HTR-8/SVneo (cell line): ENCODE measurements at places on chromosomes 13 and 19.

DNA sequence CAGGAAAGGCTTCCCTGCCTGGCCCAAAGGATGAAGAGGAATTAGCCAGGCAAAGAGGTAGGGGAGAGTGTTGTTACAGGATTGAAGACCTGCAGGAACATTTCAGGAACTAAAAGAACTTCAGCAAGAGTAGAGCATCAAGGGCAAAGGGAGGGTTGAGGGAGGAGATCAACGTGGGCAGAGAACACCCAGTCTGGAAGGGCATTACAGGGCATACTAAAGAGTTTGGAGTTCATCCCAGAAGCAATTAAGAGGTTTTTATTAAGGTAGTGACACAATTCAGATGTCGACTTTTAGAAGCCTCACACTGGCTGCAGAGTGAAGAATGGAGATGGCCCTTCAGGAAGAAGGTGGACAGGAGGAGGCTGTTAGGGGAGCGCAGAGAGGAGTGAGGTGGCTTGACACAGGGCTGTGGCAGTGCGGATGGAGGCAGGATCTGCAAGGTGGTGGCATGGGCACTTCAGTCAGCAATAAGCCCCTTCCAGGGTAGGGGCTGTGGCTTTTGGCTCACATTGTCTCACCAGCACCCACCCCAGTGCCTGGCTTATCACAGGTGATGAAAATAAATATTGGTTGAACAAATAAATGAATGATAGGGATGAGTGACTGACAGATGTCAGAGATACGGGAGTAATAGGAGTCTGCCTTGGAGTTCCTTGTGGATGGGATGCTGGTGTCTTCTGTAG lies 24.9 kb downstream of the TEX26 start:
- no peak for DNase-seq

DNA sequence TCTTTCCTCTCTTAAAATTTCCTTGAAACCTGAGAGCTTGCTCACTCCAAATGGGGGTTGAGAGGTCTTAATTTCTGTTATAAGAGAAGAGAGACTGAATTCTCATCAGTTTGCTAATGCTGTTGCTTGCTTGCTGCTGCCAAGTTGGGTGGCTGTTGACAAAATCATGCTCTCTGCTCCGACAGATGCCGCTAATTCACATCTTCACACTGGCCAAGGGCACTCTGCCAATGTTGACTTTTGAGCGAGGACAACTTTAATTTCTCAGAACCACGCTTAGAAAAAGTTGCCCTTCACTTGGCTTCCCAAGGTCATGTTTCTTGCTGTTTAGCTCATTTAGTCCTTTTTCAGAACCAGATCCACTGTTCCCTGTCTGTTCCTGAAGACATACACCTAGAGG lies 402.9 kb downstream of the HS6ST3 start:
- DNase-seq = no peak

DNA sequence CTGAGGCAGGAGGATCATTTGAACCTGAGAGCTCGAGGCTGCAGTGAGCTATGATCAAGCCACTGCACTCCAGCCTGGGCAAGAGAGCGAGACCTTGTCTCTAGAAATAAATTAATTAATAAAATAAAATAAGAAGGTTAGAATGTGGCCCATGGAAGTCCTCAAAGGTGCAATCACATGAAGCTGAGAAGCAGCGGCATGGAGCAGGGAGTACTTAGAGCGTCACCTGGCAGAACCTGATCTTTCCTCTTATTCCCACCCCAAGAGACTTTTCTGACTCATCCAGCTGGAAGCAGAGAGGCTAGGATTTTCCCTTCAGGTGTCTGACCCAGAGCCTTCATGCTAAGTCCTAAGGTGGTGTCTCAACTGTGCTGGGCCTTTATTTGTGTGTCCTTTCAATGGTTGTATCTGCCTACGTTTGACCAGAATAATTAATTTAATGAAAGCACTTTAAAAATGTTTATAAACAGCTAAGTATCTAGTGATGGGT lies 8.9 kb upstream of the MRPS31 start:
- no peak for DNase-seq

DNA sequence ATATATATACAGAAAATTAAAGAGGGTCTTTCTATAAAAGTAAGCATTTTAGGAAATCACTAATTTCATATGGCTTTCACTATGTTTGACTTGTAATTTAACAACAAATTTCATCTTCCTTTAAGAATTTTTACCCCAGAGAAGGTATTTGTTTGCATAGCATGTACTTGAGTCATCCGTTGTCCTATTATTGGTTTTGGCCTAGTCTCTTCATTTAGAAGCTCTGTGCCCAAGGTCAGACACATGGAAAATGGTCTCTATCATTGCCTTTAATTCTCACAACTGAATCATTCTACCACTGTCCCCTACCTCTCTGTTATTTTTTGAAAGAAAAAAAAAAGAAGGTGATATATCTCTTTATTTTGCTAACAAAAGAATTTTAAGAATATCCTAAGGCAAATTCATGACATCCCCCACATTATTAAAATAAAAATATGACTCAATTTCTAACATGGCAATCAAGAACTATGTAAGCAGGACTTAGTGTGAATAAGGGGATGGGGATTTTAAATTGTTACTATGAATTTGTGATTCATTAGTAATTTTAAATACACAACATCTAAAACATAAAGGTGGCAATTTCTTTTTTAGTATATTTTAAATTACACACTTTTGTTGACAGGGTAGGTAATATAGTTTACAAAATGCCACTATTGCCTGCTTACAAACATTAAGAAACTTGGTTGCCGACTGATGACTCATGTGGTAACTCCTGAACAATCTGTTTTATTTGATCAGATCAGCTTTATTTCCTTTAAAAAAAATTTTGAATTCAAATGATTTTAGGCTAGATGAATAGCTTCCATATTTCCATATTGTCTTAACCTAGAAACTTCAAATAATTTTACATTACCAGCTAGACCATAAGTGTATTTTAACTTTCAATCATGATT lies 13.9 kb downstream of the SLITRK5 start:
- DNase-seq = no peak

DNA sequence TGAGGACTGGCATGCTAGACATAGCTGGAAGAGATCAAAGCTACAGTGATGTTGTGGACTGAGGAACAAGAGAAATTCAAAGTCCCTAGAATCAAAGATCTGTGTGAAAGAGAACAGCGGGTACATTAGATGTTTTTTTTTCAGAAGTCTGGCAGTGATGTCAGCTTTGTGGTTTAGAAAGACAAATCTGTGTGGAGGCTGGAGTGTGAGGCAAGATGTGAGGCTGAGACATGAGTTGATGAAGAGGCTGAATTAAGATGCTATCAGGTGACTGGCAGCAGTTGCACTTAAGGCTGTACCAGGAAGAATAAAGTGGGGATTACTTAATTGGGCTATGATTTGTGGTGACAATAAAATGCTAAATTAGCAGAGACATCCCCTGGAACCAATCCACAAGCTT lies 46.5 kb downstream of the DNAJC3 start:
- DNase-seq = no peak

- no peak for DNase-seq
Measured at GRCh38 chr19:47309608-47310007, at the start of gene C5AR1. Gene C5AR1, plus strand, starts transcription at chr19:47309861. Its CDS starts 35 bp downstream, at chr19:47309896.

DNA sequence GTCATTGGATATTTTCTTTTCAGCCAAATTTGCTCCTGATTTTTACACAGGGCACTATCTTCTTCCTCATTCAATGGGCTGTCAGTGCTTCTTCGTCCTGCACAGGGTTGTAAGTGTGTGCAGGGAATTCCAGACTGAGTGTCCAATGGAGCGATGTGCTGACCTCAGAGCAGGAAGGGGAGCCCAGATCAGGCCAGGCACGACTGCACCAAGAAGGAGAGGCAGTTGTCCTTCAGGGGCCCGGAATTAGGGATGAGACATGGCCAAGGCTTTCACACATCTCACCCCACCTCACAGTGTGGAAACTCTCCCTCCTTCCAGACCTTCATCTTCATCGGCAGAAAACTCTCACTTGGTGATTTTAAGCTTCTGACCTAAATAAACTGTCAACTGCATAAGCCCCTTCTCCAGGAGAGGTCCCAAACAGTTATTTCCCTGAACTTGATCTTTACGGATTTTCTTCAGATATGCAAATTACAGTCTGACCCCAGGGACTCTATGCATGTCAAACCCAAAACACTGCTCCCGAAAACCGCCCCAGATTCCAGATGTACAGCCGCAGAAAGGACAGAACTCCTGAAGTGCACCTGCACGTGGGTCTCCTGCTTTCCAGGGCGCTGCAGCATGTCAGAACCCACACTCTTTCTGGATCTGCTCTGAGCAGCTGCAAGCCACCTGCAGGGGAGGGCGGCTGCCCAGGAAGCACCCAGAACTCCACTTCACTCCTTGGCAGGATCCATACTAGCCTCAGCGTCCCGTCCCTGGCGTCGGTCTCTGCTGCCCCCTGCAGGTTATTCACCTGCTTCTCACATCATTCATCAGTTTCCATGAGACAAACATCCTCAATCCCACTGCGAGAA lies 625 bp upstream of the ZNF20 start:
- DNase-seq = peak; percentile 73

- no peak for DNase-seq
Measured at GRCh38 chr13:80921971-80922370, 581.0 kb upstream of the SPRY2 start.

GRCh38 chr13:48507021-48507420 lies 25.9 kb downstream of the RCBTB2 start:
- no peak for DNase-seq

GRCh38 chr13:37369616-37370015 lies 229.0 kb downstream of the POSTN start:
- DNase-seq = no peak

DNA sequence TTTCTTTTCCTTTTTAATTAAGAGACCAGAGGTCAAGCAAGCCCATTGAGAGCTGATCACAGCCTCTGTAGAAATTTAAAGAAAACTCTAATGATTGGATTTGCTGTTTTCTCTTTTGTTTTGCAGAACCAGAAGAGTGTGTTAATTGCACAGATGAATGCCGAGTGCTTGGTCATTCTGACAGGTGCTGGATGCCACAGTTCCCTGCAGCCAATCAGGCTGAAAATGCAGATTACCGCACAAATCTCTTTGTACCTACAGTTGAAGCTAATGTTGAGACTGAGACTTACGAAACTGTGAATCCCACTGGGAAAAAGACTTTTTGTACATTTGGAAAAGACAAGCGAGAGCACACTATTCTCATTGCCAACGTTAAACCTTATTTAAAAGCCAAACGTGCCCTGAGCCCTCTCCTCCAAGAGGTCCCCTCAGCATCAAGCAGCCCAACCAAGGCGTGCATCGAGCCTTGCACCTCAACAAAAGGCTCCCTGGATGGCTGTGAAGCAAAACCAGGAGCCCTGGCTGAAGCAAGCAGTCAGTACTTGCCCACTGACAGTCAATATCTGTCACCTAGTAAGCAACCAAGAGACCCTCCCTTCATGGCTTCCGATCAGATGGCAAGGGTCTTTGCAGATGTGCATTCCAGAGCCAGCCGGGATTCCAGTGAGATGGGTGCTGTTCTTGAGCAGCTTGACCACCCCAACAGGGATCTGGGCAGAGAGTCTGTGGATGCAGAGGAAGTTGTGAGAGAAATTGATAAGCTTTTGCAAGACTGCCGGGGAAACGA lies 93.1 kb downstream of the PCDH17 start:
- no peak for DNase-seq

- no peak for DNase-seq
Measured at GRCh38 chr19:2111425-2111824, 14.7 kb downstream of the IZUMO4 start.

DNA sequence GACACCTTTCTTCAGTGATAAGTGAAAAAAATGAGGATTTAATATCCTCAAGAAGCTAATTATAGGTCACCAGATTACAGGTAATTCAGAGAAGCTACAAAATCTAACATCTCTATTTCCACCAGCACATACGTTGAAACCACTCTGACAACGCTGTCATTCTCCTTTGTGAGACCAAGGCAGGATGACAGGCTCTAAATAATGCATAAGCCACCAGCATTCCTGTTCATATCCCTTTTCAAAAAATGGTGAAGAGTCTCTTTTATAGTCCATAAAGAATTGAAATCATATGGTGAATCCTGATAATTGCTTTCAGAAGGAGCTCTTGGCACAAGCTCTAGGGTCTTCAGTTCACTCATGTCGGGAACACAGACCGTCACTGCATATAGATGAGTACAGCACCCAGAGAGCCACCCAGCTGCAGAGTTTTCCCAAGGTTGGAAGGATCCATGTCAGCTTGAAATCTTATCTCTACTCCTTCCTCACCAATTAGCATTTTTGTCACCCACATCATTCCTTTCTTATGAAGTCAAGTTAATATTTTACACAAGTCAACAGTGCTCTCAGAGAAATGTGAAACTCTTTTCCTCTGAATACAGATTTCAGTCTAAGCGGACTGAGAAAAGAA lies 431.4 kb downstream of the TBC1D4 start:
- DNase-seq = no peak

DNA sequence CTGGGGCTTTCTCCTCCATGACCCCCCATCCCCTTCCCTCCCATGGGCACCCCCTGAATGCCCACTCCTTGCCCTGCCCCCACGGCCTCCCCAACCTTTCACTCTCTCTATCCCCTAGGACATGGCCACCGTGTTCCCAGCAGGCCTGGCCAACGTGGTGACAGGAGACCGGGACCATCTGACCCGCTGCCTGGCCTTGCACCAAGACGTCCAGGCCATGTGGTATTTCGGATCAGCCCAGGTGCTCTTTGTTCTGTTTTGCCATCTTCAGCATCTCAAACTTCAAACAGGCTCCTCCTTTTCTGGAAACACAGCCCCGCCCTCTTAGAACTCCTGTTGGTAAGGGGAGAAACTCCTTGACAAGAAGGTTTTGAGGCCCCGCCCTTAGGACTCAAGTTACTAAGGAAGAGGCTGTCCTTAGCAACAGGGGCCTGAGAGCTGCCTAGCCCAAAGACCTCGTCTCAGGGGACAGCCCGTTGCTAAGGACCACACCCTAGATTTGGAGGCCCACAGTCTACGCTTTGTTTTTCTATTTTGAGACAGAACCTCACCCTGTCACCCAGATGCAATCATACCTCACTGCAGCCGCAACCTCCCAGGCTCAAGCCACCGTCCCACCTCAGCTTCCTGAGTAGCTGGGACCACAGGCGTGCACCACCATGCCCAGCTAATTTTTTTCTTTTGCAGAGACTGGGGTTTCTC lies 5.1 kb upstream of the FLT3LG start:
- no peak for DNase-seq

DNA sequence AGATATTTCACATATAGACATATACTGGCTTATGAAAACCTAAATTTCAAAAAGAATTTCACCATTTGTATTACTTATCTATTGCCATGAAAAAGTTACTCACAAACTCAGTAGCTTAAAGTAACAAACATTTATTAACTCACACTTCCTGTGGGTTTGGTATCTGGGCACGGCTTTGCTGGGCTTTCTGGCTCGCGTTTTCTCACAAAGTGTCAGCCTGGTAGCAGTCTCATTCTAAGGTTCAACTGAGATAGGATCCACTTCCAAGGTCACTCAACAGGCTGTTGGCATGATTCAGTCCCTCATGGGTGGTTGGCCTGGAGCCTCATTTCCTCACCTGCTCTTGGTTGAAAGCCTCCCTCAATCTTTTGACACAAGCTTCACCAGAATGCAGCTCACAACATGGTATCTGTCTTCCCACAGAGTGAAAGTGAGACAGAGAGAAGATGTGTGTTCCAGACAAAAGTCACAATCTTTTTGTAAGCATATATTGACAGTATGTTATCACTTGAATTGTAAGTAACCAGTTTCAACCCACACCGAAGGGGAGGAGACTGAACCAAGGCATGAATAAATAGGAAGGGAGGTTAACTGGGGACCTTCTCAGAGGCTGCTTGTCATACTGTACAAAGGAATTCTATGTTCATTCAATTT lies 1065.8 kb upstream of the SPRY2 start:
- DNase-seq = no peak
